Esophagus squamous epithelium (tissue), 5 donors: ENCODE measurements at places on chromosomes 7 and 10.

GRCh38 chr10:58665361-58665760 lies 152.7 kb downstream of the BICC1 start:
- DNase-seq: no peak

DNA sequence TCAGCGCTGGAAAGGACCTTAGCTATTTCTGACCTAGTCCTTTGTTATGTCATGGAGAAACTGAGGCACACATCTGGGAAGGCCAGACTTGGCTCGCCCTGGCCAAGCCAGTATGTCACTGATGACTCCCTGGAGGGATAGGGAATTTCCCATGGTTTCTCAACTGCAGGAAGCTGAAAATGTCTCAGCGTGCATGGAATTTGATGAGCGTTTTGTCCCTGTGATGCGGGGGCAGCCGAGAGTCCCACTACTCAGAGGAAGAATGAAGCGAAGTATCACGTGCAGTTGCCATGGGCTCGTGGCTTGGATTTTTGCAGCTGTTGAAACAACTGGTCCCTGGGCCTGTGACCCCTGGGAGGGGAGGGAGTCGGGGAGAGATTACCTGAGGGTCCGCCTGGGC lies 44.8 kb downstream of the CLIP2 start:
- no peak for DNase-seq

DNA sequence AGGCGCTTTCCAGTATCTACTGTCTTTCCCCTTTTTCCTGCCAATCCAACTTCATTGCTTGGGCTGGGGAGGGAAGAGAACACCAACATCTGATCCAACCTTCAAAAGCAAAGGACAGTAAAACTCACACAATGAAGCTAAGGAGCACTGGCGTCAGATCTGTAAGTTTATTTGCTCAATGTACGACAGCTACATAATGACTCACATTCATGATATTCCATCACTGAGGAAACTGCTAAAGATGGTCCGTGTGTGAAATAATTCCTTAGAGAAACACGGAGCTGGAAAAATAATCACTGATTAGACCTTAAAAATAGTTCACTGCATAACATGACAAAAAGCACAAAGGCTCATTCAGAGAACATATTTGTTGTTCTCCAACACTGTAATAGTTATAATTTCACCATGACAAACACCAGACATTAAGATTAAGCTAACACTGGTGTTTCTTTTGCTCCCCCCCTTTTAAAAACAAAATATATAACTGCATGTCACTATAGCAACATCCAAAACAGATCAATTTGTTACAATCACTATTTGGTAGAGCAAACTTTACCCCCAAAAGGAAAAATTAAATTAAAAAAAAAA lies 24.3 kb downstream of the HSPB1 start:
- DNase-seq: no peak

DNA sequence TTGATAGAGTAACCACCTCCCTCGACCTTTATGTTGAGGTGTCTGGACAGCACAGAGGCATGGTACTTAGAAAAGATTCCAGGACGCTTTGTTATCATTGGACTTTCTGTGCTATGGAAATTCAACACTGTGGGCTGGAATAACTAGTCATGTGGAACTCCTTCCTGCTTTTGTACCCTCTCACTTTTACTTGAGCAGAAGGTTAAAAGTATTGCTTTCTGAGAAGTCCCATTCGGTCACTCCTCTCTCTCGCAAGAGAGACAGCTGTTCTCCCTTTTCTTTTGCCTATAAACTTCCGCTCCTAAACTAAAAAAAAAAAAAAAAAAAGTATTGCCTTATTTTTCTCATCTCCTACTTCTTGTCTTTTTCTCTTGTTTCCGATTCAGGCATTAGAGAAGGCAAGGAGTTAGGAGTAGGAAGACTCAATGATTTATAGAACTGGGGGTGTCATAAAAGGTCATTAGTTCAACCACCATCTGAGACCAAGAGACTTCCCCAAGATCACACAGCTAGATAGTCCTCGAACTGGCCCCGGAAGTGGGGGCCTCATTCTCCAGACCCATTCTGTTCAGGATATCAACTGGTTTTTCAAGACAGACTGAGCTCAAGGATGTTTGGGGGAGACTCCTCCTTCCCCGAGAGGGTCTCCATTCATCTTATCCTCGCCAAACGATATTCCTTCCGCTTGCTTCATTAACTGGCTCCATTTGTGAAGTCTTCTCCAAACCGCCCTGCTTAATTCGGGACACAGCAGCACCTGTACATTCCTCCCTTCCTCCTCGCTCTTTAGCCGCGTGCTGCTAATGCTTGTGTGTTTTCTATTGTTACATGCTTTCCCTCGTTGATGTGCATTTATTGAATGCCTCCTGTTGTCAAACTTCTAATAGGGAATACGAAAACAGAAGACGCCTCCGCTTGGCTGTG lies 995 bp upstream of the INPP5F start:
- no peak for DNase-seq

DNA sequence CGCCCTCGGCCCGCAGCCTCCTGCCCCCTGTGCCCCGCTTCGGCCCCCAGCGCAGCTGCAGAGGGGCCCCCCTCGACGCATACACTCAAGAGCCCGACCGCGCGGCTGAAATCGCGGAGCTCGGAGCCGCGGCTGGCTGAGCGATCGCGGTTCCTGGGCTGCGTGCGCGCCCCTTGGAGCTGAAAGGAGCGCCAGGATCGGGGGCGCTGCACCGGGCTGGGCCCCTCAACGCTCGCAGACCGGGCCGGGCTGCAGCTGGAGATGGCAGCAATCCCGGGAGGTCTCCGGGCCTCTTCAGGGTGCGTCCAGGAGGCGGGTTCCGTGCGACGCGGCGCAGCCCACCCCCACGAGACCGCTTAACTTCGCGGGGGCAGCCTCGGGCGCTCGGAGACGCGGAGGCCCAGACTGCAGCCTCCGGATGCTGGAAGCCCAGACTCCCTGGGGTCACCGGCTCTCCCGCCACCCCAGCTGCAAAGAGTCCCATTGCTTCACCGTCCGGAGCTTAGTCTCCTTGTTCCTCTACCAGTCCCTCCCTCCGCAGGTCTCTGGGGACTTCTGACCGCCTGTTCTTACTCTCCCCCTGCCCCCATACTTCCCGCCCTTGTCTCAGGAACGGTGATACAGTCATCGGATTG lies 73.0 kb upstream of the LRRC4 start:
- no peak for DNase-seq

DNA sequence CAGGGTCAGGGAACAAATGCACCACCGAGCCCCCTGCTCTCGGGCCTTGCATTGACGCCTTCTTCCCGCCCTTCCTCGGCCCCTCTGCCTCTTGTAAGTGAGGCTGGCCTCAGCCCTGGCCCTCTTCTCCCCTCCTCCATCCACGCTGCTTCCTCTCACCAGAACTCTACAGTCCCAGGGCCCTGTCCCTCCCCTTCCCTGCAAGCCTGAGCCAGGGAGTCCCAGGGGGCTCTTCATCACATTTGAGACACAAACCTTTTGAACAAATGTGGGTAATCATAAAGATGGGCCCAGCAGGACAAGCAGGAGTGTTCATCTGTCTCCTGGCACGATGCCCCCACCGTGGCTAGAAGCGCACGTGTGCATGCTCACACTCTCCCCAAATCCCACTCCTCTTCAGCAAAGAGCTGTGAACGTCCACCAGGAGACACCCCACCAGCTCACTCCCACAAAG lies 57.7 kb downstream of the SLIT1 start:
- DNase-seq: no peak

- no peak for DNase-seq
Measured at GRCh38 chr7:34333925-34334324, 324.1 kb upstream of the NPSR1 start.

DNA sequence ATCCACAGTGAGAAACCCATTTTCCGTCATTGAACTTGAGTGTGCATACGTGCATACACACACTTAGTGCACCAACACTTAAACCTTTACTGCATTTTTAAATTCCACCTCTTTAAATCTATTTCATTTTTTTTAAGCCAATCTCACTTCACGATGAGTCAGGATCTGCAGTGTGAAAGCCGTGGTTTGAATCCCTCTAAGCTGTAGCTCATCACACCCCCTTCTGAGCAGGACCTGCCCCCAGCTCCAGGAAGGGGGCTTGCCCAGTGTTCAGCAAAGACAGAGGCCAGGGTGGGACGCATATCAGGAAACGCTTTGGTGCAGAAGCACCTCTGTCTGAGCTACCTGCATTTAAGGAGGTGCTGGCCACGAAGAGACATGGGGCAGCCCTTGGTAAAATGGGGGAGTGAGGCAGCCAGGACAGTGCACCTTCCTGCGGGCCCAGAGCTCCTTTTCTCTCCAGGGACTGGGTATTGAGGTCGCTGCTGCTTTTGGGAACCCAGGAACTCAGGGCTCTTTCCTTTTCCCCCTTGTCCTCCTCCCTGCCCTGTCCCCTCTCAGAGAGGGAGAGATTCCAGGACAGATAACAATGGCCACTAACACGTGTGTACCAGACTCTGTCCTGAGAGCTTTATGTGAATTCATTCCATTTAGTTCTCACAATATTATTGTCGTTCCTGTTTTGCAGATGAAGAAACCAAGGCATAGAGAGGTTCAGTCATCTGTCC lies 21.7 kb downstream of the ZNF316 start:
- DNase-seq: no peak

GRCh38 chr7:17299483-17299991 lies 1.1 kb downstream of the AHR start:
- DNase-seq: no peak

- no peak for DNase-seq
Measured at GRCh38 chr7:107659666-107660065, 962 bp upstream of the SLC26A4 start.

DNA sequence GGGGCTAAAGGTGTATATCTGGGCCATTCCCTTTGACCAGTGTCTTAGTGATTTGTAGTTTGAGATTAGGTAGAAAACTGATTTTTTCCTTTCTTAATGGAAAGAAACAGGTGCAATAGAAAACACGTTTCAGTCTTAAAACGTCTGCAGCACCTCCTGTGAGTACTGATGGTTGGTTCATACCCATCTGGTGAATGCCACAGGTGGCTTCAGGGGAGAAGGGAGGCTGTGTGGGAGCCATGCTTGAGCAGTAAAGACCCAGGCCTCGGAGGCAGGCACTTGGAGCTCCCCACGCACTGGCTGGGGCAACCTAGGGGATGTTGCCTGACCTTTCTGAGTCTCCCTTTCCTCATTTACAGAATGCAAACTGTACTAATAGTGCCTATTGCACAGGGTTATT lies 171.5 kb upstream of the GRB10 start:
- no peak for DNase-seq

DNA sequence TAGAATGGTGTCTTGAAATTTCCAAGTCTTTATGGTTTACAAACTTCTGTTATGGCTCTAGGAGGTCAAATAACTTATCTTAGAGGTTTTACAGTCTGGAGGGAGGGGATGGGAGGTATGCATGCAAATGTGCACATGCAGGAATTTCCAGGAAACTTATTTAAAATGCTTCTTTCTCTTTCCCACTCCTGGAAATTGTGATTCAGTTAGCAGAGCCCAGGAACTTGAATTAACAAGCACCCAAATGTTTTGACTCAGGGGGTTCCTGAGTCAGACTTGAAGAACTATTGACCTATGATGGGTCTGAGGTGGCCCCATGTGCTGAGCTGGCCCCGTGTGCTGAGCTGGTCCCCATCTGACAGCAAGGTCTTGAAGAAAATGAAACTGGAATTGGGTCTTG lies 669.4 kb downstream of the INHBA start:
- no peak for DNase-seq

GRCh38 chr10:107986571-107986970 lies 822.1 kb upstream of the SORCS1 start:
- DNase-seq: no peak

DNA sequence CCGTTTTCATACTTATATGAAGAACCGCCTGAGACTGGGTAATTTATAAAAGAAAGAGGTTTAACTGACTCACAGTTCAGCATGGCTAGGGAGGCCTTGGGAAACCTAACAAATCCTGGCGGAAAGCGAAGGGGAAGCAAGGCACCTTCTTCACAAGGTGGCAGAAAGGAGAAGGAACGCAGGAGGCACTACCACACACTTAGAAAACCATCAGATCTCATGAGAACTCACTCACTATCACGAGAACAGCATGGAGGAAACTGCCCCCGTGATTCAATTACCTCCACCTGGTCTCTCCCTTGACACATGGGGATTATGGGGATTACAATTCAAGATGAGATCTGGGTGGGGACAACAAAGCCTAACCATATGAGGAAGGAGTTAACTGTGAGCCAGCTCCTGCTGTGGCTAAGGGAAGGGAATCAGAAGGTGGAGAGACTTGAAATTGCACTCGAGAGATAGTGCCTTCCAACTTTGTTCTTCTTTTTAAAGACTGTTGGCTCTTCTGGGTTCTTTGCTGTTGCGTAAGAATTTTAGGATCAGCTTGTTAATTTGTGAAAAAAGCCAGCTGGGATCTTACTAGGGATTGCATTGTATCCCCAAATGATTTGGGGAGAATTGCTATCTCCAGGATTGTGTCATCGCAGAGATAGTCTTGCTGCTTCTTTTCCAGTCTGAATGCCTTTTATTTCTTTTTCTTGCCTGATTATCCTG lies 21.0 kb downstream of the OPTN start:
- DNase-seq: no peak

- no peak for DNase-seq
Measured at GRCh38 chr7:30206491-30206890, 71.7 kb downstream of the MTURN start.

DNA sequence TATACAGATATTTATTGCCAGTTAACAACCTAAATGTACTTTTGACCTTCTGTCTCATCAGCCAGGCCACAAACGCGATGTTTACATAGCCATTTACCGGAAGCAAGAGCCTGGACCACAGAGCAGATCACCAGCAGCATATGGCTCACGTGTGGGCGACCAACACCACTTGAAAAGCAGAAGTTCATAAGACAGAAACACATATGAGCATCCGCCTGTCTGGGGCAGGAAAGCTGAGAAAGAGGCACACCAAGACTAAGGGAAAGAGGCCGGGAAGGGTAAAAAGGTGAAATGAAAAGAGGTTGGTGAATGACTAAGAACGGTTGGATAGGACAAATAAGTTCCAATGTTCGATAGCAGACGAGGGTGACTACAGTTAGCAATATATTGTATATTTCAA lies 1.3 kb downstream of the ABCB1 start:
- no peak for DNase-seq

- DNase-seq: no peak
Measured at GRCh38 chr7:108294595-108294994, 161.6 kb downstream of the NRCAM start.

- no peak for DNase-seq
Measured at GRCh38 chr7:17677408-17677807, 262.9 kb downstream of the SNX13 start.

- no peak for DNase-seq
Measured at GRCh38 chr10:59754951-59755350, 1.7 kb upstream of the MRLN start.

GRCh38 chr10:77618117-77618516 lies 19.5 kb downstream of the KCNMA1 start:
- DNase-seq: no peak

DNA sequence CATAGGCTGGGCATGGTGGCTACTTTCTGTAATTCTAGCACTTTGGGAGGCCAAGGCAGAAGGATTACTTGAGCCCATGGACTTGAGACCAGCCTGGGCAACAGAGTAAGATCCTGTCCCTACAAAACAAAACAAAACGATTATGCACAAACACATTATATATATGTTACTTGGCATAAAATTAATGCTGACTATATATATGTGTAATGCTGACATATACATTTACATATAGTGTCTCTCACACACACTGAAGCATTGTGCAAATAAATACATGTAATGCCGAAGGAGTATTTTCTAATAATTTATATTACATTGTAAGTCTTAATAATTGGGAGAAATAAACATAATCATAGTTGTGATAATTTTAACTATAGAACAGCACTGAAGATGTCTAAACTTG lies 621.8 kb upstream of the ZNF722 start:
- DNase-seq: no peak
